Posterior cingulate gyrus (tissue), 11 donors: ENCODE measurements at places on chromosomes 11 and 22.
A peak's percentile ranks its signal among the peaks of the same experiment; 100 is the strongest.

- peak; percentile 76 for DNase-seq
These were observed 6.3 kb upstream of the PYGM start for GRCh38 chr11:64765851-64766665.

GRCh38 chr11:120660024-120660565, 148.5 kb downstream of the GRIK4 start:
- no peak for DNase-seq

- no peak for DNase-seq
These were observed 60.7 kb downstream of the CDKN1C start for GRCh38 chr11:2824851-2825250.

DNA sequence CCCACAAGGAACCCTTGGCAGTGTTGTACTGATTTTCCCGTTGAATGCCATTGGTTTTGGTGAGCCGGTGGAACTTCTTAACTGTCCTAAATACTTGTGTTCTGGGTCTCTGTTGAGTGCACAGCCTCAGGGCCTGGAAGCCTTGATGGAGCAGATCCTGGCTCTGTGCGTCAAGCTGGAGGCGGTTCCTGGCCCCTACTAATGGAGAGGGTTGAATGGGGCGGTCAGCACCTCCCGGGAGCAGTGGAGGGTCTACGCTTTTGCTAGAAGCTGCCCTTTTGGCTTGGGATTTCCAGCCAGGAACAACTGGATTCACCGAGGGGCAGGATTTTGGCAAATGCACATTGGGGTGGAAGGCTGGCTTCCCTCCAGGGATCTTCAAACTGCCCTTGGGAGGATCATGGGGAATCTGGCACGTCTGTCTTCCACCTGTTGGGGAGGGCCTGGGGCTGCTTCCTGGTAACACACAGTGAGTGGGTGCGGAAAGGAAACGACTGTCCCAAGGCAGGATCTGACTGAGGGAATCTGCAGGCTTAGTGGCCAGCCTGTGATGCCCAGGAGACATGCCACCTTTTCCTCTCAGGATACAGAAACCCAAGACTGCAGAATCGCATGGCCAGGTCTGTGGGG, 6.9 kb upstream of the OSBPL5 start:
- DNase-seq, result no peak

DNA sequence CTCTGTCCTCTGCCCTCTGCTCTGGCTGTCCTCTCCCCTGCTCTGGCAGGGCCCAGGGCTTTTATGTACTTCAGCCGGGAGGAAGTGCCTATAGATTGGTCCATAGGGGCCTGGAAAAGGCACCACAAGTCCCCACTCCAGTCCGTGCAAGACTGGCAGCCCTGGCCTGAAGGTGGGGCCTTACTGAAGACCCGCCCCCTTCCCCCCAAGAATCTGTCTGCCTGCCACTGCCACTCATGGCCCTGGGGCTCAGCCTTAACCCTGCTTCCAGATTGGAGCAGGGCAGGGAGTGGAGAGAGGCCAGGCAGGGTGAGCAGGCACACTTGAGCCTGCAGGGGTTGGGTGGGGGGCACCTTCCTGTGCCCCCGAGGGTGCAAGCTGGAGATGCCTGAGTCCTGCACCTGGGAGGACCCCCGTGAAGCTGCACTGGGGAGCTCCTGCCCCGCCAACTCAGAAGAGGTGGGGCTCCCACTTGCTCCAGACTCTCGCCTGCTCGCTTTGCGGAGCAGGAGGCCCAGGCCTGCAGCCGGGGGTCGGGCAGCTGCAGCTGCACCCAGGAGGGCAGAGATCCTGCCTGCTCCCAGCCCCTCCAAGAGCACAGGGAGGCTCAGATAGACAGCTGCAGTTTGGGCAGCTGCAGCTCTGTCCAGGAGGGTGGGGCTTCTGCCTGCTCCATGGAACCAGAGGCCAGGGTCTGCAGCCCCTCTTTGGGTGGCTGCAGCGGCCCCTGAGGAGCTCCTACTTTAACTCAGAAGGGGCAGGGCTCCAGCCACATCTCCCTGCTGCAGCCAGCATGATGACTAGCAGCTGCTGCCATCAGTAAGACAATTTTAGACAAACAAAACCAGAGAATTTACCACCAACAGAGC, 51.0 kb upstream of the SC5D start:
- DNase-seq, result no peak

DNA sequence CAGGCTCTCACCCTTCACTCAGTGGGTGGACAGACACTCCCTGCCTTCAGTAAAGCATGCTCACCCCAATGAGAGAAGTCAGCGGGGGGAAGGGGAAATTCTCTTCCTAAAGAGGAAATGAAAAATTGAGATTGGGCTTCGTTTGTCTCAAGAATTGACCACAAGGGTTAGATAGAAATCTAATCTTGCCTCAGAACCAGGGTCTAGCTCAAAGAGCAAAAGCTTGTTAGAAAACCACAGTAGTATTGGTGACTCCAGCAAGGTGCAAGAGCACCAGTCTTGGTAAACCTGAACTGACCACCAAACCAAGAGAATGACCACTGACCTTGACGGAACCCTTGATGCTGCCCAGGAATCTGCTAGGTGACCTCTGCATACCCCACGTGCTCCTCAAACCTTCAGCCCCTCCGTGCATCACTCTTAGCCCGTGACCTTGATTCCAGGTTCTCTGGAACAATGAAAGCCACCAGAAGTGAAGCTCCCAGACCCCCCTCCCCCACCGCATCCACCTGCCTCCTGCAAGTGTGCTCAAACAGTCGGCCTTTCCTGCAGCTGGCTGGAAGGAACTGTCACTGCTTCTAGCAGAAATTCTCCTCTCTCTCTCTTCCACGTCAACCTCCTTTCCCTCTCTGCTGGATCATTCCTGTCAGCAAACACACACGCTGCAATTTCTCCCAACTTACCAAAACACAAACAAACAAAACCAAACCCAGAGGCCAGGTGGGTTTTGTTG, 3.1 kb upstream of the TMA7B start:
- DNase-seq, result no peak

DNA sequence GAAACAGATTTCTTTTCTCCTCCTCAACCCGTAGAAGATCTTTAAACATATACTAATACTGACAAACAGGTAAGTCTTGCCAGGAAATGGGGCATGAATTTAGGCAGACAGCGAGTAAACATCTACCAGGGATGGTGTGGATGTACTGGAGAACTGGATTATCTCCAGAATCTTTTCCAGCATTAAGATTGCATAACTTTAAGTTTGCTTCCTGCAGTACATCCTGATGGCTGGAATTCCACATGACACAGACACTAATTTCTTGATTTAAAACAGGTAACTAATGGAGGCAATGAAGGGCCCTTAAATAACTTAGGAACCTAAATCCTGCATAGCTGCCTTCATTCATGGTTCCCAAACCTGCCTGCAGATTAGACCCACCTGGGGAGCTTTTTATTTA, 40.7 kb downstream of the JHY start:
- no peak for DNase-seq

- DNase-seq, result peak; percentile 74
These were observed 11.6 kb downstream of the MMP3 start for GRCh38 chr11:102831489-102832440.

GRCh38 chr22:44158816-44159215, 21.9 kb upstream of the PARVG start:
- no peak for DNase-seq

DNA sequence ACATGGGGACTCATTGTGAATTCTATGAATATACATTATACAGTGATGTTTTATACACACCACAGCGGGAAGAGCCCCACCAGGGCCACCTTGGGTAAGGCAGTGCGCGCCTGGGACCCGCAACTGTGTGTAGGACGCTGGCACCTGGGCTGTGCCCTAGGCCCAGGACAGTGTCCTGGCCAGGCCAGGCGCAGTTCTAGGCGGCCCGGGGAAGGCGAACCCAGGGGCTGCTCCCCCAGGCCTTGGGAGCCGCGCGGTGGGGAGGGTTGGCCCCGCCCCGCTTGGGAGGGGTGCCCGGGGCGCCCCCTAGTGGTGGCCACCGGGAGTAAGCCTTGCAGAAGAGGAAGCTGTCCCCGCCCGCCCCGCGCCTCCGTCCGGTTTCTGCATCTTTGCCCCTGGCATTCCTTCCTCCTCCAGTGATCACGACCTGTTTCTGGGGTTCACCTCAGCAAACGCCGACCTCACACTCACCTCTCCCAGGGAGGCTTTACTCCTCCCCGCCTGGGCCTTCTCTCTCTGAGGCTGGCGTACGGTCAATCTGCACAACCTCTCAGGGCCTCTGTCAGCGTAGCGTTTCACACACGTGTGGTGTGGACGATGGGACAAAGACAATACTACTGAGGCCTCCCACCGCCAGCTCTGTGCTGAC, 9.5 kb upstream of the EHD1 start:
- peak; percentile 97 for DNase-seq

DNA sequence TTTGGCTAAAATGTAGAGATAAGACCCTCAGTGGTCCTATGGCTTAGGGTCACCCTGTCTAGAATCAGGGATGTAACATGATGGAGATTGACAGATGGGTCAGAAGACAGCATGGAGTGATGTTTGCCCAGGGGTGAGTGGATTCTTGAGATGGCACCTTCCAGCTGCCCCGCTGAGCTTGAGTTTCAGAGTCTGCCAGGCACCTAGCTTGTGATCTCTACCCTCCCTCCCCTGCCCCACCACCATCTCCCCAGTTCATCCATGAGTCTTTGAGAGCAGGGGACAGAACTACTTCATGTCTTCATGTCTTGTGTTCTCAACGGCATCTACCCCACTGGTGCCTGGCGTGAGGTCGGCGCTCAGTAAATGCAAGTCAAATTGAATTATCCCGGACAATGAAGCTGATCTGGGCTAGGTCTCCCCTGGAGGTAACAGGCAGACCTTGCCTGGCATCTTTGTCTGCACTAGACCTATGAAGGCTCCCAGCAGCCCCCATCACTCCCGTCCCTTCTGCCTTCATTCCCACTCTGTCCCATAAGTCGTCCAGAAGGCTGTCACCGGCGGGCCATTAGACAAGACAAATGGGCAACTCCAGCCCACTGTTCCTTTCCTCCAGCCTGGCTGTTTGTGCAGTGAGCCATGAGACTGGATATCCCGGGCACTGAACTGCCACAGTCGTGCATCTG, 239.2 kb upstream of the TBCEL start:
- no peak for DNase-seq
